Mammary microvascular endothelial cell (primary cell): ENCODE measurements at places on chromosomes 7 and 10. TPM values are rescaled to one million over a fixed set of nuclear protein-coding genes. Genes with fewer than 3 reads are reported as not detected.

OR2A25 gene
- total RNA-seq: not detected in 2 replicates

NXPH1 gene
- total RNA-seq: not detected in 2 replicates

FAM25A gene
- total RNA-seq: not detected in 2 replicates

DRGX gene
- total RNA-seq: not detected in 2 replicates

GATA3 gene
- total RNA-seq: under 0.01 and 0.39 TPM in 2 replicates

UPK3BL1 gene
- 6.1 and 9.5 TPM in 2 replicates for total RNA-seq

CALHM3 gene
- not detected in 2 replicates for total RNA-seq

CLRN3 gene
- total RNA-seq: not detected in 2 replicates

KCNMA1 gene
- total RNA-seq: 0.15 TPM in 1 of 2 replicates, not detected in the other
